ENCODE measurements at places on chromosomes 2 and 18. TPM values are rescaled to one million over a fixed set of nuclear protein-coding genes. Genes with fewer than 3 reads are reported as not detected.

The PIEZO2 gene
- 7.0 TPM for total RNA-seq

The DTNA gene
- total RNA-seq, result 16.1 TPM

The SLC9A4 gene
- total RNA-seq, result not detected

The POTEI gene
- not detected for total RNA-seq
